ENCODE measurements at places on chromosomes 6 and 20. TPM values are rescaled to one million over a fixed set of nuclear protein-coding genes. Genes with fewer than 3 reads are reported as not detected.

Gene NRN1
- 12.8 TPM for total RNA-seq

GRCh38 chr6:105786890-105787655 lies 299.1 kb upstream of the PRDM1 start:
- DNase-seq: no peak

Gene WFDC5
- total RNA-seq: not detected

Gene MAS1
- not detected for total RNA-seq

DNA sequence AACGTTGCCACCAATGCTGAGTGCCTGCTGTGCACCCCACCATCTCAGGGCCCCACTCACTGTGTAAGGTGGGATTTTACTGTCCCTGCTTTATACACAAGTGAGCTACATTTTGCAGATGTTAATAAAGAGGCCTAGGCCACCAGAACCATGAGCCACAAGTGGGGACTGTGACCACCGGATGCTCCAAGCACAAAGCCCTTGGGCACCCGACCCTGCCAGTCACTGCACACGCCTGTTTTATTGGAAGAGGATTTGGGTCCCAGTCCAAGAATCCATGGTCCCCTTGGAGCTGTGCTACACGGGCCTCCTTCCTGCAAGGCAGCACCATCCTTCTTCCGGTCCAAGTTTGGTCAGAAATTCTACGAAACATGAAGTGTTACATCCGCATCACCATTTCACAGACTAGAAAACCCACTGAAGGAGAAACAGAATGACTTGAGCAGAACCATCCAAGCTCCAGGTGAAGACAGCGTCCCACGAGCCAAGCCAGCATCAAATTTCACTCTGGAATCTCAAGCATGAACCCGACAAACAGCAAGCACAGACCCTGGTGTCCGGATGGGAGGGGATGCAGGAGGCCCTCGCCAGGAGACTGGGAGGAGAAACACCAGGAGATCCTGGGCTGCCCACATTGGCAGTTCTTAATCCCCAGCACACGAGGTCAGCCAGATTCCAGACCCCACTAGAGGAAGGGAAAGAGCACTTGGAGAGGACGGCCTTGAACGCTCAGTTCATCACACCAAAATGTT lies 226.9 kb downstream of the DLL1 start:
- no peak for DNase-seq

DNA sequence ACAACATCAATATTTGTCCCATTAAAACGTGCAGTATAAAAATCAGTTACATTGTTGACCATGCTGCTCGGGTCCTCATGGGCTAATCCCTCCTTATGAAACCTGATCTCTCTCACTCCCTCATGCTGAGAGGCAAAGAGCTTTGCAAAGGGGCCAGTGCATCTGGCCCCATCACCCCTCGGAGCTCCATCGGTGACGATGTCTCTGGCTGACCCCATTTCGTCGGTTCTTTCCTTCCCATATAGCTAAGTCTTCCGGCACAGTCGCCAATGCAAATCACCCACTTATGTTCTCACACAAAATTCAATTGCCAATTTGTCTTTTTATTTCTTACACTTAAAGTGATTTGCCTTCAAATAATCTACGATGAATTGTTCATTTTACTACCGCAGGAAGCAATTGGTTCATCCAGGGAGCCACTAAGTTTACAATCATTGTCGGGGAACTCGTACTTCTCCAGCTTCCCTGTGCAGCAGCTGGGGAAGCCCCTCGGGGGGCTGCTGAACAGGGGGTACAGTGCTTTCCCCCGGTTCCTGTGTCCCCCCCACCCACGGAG lies 199.8 kb upstream of the CDH4 start:
- DNase-seq: no peak

Gene OR11A1
- not detected for total RNA-seq

Gene CCM2L
- total RNA-seq: 7.2 TPM

GRCh38 chr6:3386374-3386857 lies 70.4 kb downstream of the SLC22A23 start:
- no peak for DNase-seq

DNA sequence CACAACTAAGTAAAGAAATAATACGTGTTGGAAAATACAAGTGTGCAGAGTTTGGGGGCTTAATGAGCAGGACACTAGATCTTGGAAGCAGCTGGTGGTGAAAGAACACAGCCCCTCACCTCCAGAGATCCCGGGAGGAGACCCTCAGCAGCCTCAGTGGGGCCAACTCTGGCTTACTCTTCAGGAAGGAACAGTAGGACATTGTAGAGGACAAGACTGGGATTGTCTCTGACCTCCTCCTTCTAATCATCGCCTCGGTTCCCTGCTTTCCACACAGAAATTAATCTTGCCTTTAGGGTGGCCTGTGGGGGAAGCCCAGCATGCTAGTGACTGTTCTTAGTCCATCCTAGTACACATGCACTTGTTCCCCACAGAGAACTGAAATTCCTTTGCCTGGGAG lies 130.7 kb downstream of the AKAP7 start:
- DNase-seq: no peak

DNA sequence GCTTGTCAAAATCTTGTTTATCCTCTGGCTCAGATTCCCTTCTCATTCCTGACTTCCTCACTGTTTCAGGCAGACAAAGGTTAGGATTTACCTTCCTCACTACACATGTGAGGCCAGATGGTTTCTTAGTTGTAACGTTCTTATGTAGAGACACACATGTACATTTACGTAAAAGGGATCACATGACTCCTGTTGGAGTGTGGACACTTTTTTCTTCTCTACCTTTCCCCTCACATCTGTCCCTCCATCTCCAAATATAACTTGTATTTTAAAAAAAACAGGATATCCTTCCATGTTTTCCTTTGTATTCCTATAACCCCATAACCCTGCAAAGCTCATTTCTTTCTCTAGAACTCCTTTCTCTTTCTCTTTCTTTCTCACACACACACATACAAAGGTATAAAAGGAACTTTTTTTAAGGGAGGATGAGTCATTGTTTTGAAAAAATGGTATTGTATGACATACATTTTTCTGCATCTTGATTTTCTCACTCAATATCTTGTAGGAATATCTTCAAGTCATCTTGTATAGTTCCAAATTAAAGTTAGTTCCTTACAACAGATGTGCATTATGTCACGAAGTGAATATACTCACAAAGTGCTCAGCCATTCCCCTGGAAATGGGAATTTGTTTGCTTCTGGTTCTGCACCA lies 78.2 kb upstream of the SULF2 start:
- DNase-seq: no peak

DNA sequence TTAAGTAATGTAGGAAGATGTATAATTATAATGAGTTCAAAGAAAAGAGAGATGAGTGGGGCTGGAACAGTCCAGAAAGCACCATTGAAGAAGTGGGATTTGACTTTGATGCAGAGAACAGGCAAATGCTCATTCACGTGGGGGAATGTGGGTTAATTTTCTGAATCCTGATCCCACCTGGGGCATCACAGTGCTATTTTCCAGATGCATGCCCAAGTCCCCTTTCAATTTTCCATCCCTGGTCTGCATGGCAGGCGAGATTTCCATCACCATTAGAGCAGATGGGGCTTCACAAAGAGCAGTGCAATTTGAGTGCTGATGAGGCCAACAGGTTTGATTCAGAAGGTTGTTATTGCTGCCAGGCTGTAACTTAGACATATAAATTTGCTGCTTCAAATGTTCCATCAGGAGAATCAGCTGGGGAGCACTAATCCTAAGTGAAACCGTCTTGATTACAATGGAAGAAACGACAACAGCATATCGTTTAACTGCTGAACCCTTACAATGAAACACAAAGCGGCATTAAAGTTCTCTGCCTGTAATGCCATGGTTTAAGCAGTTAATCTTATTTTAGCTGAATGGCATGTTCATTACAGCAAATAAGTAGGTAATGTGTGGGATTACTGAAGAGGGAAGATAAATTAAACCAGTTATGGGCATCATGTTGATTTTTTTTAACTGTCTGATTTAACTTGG lies 45.2 kb downstream of the OSTM1 start:
- DNase-seq: no peak

DNA sequence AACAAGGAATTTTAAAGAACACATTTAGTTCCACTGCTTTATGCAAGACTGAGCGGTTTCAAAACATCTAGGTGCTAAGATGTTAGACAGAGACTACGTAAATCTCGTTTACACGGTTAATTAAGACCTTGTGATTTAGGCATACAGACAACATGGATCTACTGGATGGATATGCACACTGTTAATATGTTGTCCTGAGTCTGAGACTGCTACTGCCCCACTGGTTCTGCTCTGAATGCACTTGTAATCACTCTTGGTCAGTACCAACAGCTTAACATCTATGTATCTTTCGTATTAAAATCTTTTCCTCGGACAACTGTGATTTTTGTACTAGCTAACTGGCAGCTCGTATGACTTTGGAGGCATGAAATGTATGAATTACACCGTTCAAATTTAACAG lies 3.1 kb downstream of the MAN1A1 start:
- DNase-seq: no peak

- no peak for DNase-seq
These were observed 73.5 kb upstream of the CDH4 start for GRCh38 chr20:61178551-61179071.

DNA sequence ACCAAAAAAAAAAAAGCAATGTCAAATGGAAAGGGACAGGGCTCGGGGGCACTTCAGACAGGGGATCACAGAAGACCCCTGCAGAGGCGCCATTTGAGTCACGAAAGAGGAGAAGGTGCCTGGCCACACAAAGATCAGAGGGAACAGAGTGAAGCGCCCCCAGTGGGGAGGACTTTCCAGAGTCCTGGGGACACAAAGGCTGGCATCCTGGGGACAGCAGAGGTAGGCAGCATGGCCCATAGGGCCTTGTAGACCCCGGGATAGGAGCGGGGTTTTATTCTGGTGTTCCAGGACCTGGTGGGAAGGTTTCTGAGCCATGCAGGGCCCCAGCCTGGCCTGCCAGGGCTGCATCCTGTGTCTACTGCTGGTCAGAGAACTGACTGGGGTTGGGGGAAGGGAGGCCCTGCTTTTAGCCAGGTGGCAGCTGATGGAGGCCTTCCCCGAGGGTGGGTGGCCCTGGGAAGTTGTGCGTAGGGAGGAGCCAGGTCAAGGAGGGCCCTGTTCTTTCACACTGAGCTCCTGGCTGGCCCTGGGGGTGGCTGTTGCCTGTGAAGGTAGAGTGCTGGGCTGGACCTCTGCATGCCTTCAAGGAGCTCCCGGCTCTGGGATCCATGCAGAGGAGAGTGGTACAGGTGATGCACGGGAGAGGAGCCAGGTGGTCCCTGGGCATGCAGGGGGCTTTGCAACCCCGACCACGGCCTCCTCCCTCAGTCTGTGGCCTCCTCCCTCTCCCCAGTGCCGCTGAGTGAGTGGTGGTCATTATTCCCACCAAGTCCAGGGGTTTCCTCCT lies 117.9 kb downstream of the CDH4 start:
- no peak for DNase-seq

DNA sequence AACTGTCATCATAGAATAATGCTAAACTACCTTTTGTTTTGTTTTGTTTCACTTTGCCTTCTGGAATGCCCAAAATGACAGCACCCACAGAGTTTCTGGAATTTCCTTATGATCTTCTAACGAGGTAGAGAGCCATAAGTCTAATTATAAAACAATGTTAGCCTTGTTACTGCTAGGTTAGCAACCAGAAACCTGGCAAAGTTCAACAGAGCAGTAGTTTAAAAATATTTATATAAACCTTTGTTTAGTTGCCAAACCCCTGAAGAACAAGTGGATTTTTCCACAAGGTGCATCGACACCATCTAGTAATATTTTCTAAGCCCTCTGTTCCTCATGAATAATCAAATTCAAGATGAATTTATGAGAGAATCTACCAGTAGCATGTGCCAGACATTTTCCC lies 27.6 kb upstream of the IPCEF1 start:
- DNase-seq: no peak

GRCh38 chr6:134295953-134296553 lies 21.9 kb downstream of the SGK1 start:
- no peak for DNase-seq

- DNase-seq: peak; percentile 80
These were observed 143.8 kb downstream of the LPA start for GRCh38 chr6:160520043-160520904.

Gene ELOVL2
- 2.3 TPM for total RNA-seq

- DNase-seq: no peak
These were observed 90.2 kb downstream of the F13A1 start for GRCh38 chr6:6230286-6230685.

GRCh38 chr6:167764713-167765479 lies 61.8 kb upstream of the AFDN start:
- no peak for DNase-seq

DNA sequence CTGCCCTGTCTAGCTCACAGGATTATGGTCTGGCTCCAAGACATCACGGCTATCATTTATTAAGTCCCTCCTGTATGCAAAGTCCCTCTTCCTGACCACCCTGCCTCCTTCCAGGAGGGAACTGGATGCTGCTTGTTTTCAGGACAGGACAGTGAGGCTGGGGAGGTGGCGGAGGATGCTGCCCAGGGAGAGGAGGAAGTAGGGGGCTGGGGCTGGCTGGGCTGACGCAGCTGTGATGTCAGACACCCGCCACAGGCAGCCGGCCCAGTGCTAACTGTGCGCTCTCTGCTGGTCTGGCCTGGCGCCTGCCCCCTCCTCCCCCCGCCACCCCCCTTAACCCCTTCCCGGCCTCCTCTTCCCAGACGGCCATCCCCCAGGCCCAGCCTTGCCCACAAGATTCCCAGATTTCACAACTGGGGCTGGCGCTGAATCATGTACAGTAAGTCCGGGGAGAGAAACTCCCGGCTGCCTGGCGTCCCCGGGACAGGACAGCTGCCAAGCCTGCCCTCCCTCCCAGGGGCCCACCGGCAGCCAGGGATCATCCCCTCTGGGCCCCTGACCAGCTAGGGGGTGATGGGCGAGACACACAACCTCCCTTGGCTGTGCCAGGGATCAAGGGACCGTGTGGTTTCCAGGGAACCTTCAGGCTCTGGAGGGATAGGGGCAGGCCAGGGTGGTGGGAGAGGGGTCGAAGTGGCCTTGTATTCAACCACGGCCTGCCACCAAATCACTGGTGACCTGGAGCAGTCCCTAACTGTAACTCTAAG lies 118.1 kb downstream of the CEBPB start:
- DNase-seq: peak; percentile 93

GRCh38 chr6:149271348-149272340 lies 45.9 kb upstream of the TAB2 start:
- DNase-seq: peak; percentile 34

GRCh38 chr20:51752343-51752951 lies 15.7 kb downstream of the ATP9A start:
- no peak for DNase-seq

DNA sequence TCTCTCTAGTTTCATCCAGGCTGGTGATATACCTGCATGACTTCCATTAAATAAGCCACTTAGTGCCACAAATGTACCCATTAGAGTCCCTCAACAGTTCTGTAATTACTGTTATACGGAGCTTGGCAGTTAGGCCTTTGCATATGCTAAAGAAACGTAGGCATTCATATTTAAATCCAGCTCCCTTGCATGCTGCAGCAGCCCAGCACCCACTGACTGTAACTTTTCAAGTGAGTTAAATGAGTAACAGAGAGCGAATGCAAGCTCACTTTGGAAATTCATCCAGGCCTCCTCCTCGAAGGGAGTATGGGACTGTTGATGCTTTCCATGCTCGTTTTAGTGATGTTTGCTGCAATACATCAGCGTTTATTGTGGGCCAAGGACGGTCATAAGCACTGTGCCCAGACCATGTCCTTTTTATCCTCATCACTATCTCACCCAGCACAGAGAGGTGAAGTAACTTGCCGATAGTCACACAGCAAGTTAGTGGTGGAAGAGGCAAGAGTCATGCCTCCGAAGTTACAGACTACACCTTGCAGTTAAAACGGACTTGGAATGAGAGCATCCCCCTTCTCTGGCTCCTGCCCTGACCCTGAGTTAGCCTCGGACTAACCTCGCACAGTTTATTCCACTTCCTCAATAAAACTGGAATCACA lies 179.4 kb upstream of the PDE10A start:
- no peak for DNase-seq

All from left cardiac atrium (tissue), 4 donors.